Activated CD8-positive, alpha-beta memory T cell treated with anti-CD3 and anti-CD28 coated beads for 1 hour (primary cell): ENCODE measurements at places on chromosomes 2 and 18.

DNA sequence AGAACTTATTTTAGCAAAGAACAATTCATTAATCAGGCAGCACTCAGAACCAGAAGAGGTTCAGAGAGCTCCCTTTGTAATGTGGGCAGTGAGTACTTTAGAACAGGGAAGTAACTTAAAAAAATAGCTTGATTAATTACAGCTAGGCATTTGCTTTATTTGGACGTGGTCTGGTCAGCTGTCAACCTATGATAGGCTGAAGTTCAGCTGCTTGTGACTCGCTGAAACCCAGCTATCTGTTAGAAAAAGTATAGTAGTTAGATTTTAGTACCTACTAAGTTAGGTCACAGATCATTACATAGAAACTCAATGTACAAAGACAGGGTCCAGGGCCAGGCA lies 40.0 kb downstream of the PKDCC start:
- DNase-seq, result no peak

- no peak for DNase-seq
Measured at GRCh38 chr2:241703032-241703604, 1.3 kb downstream of the ING5 start.

DNA sequence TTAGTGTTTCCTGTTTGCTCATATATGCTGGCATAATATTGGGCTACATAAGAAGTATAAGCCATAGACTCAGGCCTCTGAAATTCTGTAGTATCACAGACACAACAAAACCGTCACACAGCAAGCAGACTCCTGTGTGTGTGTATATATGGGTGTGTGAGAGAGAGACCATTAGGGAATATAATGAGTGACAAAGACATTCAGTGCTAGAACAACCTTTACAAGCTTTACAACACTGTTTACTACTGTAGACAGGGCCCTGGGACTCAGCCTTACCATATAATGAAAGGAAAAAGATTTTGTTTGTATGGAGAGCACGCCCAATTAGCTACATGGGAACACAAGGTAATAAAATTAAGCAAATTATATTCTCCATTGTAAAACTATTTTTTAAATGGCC lies 65.4 kb upstream of the TMEM182 start:
- no peak for DNase-seq

- DNase-seq, result no peak
Measured at GRCh38 chr18:34660572-34660971, 49.5 kb upstream of the DTNA start.

GRCh38 chr2:145789636-145790035 lies 1269.7 kb upstream of the ZEB2 start:
- DNase-seq, result no peak

DNA sequence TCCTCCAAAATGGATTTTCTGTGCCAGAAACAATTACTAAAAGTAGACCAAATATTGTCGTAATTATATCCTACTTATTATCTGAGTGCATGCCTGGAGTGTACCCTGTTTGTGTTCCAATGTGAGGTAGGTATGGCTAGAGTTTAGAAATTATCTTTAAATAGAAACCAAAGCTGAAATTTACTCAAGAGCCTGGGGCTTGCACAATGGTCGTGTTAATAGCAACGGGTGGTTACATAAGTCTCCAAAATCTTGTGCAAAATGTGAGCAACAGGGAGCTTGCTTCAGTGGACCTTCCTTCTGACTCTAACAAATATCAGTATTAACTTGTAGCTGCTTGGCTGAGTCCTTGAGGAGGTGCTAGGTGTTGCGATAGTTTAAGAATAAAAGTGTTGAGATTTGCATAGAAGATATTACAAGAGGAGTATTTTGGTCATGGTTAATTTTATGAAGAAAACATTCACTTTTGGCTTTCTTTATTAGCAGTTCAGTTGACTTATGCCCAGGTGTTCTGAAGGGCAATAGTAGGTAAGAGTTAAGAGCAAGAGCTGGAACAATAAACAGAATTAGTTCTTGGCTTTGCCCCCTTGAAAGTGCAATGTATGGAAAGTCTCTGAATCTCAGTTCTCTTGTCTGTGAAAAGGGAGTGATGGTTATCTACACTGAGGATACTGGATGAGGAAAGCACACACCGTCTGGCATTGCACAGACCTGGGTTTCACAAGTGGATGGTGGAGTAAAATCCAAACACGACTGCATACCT lies 4.6 kb downstream of the CXCR4 start:
- DNase-seq, result no peak

GRCh38 chr2:187982668-187983067 lies 309.0 kb upstream of the GULP1 start:
- no peak for DNase-seq

DNA sequence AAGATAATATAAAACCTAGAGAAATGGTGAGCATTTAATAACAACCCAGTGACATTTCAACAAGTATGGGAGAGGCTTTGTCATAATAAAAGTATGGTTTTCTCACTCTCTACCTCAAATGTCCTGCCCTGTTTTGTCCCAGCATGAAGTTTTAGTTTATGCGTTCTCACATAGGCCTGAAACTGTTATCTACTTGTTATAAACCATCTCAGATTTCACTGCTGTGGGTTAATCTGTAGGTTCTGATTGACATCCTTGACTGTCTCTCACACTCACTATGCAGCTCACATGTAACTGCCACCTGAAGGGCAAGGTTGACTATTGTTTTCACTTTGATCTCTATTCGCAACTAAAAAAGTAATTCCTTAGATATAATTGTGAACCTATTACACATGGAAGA lies 44.9 kb downstream of the ZEB2 start:
- no peak for DNase-seq

DNA sequence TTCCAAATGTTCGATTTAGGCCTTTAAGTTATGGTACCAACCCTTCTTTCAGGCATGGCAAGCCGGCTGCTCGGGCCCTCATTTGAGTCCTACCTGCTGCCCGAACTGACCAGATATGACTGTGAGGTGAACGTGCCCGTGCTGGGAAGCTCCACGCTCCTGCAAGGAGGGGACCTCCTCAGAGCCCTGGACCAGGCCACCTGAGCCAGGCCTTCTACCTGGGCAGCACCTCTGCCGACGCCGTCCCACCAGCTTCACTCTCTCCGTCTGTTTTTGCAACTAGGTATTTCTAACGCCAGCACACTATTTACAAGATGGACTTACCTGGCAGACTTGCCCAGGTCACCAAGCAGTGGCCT lies 87.2 kb downstream of the EPAS1 start:
- no peak for DNase-seq

GRCh38 chr18:74724186-74724585 lies 126.5 kb downstream of the ZNF407 start:
- no peak for DNase-seq

GRCh38 chr2:64260817-64261216 lies 116.6 kb upstream of the PELI1 start:
- DNase-seq, result no peak

DNA sequence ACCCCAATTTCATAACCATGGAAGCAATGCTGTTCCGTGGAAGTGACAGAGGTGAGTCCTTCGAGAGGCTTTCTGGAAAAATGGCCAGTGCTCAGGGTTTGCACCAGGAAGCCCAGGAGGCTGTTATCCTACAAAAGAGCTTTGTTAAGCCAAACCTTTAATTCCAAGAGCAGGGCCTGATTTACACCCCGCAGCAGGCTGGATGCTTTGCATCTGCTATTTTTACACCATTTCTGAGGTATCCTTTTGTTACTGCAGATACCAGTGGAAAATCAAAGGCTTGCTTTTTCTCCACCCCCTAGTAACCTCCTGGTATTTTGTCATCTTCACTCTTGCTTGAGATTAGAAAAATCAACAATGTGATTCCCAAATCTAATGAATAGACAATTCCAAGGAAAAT lies 380.6 kb downstream of the SOX11 start:
- DNase-seq, result no peak

DNA sequence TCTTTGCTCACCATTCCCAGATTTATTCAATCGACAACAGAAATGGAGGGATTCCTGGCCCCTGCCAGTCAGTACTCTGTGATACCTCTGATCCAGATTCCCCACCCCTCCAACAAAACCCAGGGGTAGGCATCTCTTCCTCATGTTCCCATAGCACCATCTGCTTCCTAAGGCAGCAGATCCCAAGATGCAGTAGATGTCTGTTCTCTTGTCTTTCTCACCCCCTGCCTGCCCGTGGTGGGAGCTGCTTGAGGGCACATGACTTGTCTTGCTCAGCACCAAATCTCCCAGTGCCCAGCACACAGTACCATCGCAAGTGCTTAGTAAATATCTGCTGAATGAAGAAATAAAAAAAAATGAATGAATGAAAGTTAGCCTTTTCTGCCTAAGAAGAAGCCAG lies 98.2 kb downstream of the ZBTB7C start:
- no peak for DNase-seq

DNA sequence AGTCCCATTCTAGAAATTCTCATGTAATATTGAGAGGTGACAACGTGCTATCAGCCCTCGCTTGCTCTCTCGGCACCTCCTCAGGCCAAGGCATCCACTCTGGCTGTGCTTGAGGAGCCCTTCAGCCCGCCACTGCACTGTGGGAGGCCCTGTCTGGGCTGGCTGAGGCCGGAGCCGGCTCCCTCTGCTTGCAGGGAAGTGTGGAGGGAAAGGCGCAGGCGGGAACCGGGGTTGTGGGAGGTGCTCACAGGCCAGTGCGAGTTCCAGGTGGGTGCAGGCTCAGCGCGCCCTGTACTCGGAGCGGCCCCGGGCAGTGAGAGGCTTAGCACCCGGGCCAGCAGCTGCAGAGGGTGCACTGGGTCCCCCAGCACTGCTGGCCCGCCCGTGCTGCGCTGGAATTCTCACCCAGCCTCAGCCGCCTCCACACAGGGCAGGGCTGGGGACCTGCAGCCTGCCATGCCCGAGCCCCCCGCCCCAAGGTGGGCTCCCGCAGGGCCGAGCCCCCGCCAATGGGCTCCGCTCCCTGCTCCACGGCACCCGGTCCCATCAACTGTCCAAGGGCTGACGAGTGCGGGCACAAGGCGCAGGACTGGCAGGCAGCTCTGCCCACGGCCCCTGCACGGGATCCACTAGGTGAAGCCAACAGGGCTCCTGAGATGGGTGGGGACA lies 1680.6 kb upstream of the LRRTM1 start:
- DNase-seq, result no peak

DNA sequence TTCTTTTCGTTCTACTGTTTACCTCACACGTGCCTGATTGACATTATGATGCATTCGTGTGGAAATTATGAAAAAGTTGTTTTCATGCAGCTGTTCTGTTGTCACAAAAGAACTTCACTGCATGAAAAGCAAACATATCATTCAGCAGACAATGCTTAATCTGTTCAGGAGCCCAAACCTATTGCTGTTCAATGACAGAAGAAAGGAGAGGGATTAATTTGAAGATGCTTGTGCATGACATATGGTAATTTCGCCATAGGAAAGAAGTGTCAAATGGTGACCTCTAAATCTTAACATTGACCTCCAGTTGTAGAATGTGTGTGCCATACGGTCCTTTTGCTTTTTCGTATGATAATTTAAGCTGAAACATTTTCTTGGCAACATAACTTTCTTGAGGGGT lies 124.5 kb downstream of the WDR7 start:
- DNase-seq, result no peak

GRCh38 chr2:182318466-182319220 lies 108.2 kb downstream of the PDE1A start:
- DNase-seq, result no peak

- DNase-seq, result no peak
Measured at GRCh38 chr2:120444691-120445240, 98.8 kb downstream of the INHBB start.
